ENCODE measurements at places on chromosomes 4 and X. TPM values are rescaled to one million over a fixed set of nuclear protein-coding genes. Genes with fewer than 3 reads are reported as not detected.
A peak's percentile ranks its signal among the peaks of the same experiment; 100 is the strongest.

TREX2 gene
- total RNA-seq = not detected

CLIC2 gene
- 4.4 TPM for total RNA-seq

FAM90A26 gene
- total RNA-seq = not detected

PAGE5 gene
- total RNA-seq = 326 TPM

CYSLTR1 gene
- not detected for total RNA-seq

- DNase-seq = no peak
Observed at GRCh38 chr4:169039251-169039954, 29.3 kb upstream of the CBR4 start.

GRCh38 chrX:72620550-72621145, 48.0 kb upstream of the HDAC8 start:
- peak; percentile 85 for DNase-seq

DNA sequence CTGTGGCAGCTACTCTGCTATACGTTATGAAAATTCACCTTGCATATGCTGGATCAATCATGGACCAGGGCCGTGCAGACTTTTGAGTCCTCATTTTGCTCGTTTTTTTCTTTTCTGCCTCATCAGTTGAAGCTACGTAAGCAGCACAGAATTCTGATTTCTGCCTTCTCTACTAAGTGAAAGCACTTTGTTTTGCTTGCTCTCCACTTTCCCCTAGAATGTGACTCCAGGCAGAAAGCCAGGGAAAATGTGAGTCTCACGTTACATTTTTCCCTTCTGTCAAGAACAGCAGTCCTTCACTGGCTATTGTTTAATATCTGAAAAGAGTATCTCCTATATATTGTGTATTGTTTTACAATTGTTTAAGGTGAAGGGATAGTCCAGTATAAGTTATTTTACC, 1840.1 kb downstream of the PCDH7 start:
- DNase-seq = no peak

GRCh38 chr4:128538111-128538882, 250.7 kb upstream of the PGRMC2 start:
- DNase-seq = no peak

DNA sequence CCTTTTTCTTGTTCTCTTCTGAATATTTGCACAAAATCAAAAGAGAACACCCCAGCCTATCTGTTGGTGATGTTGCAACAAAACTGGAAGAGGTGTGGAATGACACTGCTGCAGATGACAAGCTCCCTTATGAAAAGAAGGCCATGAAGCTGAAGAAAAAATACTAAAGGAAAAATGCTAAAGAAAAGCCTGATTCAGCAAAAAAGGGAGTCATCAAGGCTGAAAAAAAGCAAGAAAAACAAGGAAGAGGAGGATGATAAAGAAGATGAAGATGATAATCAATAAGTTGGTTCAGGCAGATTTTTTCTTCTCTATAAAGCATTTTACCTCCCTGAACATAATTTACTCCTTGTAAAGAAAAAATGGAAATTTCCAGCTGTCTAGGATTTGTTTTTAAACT, 1538.8 kb downstream of the RPA4 start:
- no peak for DNase-seq

GRCh38 chr4:107392951-107393350, 327.1 kb downstream of the PAPSS1 start:
- peak; percentile 2 for DNase-seq

DNA sequence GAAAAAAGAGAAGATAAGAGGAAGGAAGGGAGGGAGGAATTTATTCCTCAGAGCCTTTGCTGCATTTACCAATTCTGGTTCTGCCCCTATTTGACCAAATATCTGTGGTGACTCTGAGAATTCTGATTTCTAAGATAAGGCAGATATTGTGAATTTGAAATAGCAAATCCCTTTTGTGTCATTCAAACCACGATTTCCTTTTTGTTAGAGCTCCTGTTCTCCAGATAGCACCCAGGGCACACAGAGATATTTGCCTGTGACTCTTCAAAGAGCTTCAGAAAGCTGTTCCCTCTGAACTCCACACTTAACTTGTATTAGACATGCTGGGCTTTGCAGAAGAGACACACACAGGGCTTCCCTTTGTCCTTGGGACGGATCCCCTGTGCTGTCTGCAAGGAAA, 272.2 kb downstream of the DHRSX start:
- DNase-seq = no peak

DNA sequence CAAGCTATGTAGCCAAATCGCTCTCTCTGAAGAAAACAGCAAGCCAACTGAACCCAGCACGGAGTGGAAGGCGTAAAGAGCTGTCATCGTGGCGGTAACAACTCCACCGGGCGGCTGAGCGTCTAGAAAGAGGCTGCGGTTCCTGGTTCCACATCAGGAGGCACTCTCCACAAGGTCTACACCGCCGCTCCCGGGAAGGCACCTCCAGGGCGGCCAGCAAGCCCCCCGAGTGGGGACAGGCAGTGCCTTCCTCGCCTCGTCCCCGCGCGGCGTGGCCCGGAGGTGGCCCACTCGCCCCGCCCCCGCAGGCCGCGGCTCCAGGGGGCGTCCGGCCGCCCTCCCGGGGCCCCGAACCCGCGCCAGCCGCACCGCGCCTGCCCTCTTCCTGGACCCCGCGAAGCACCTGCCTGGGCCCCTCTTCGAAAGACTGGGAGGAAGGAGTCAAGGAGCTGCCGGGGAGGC, 755 bp downstream of the KLHL8 start:
- DNase-seq = peak; percentile 11

Data from Daoy (cell line).